ENCODE measurements at places on chromosomes 5 and 9.

- DNase-seq = no peak
Observed at GRCh38 chr5:62969409-62970120, 390.9 kb downstream of the LRRC70 start.

- DNase-seq = no peak
Observed at GRCh38 chr9:34430843-34431437, 27.4 kb downstream of the FAM219A start.

GRCh38 chr5:68033961-68034571, 181.5 kb upstream of the PIK3R1 start:
- no peak for DNase-seq

- DNase-seq = no peak
Observed at GRCh38 chr5:68436686-68437520, 221.3 kb downstream of the PIK3R1 start.

DNA sequence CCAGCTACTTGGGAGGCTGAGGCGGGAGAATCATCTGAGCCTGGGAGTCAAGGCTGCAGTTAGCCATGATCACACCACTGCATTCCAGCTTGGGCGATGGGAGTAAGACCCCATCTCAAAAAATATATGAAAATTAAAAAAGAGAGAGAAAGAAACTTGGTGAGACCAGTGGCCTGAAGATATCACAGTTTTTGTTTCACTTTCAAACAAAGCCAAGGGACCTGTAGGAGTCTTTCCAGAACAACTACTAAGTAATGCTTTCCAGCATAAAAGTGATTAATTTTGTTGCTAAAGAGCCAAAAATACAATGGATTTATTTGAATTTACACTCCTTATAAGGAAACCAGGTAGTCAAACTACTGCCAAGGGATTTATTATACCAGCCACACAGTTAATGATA, 23.5 kb downstream of the GKAP1 start:
- DNase-seq = no peak

Measured in activated CD4-positive, CD25-positive, alpha-beta regulatory T cell treated with anti-CD3 and anti-CD28 coated beads, Interleukin-2, amount 50 U/mL, for 16 hours (primary cell).